Stimulated activated CD8-positive, alpha-beta memory T cell treated with anti-CD3 and anti-CD28 coated beads, Interleukin-4, amount 100 ng/mL, for 24 hours (primary cell): ENCODE measurements at places on chromosomes 2 and 18.
A peak's percentile ranks its signal among the peaks of the same experiment; 100 is the strongest.

DNA sequence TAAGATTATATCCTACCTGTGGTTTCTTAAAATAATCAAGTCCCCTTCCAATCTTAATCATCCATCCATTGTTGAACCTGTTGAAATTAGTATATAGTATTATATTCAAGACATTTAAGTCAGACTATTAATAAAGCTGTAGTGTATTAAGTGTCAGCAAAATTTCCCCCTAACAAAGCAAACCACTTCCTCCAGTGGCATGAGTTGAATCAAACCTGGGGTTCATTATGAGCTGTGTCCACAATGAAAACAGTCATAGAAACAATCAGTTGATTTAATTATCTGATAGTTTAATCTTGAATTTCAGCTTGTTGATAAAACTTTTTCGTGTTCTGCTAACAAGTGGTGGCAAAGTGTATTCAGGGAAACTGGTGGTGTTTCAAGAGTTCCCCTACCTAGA lies 11.3 kb downstream of the MITD1 start:
- DNase-seq, result no peak

DNA sequence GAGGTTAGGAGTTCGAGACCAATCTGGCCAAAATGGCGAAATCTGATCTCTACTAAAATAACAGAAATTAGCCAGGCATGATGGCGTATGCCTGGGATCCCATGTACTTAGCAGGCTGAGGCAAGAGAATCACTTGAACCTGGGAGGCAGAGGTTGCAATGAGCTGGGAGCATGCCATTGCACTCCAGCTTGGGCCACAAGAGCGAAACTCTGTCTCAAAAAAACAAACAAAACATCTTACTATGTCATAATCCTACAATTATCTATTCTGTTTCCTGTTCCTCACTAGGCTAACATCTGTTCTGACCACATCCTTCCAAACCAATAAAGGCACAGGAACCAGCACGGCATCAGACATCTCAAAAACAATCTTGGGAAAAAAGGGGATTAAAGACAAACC lies 361.8 kb upstream of the UBE2E3 start:
- DNase-seq, result no peak

DNA sequence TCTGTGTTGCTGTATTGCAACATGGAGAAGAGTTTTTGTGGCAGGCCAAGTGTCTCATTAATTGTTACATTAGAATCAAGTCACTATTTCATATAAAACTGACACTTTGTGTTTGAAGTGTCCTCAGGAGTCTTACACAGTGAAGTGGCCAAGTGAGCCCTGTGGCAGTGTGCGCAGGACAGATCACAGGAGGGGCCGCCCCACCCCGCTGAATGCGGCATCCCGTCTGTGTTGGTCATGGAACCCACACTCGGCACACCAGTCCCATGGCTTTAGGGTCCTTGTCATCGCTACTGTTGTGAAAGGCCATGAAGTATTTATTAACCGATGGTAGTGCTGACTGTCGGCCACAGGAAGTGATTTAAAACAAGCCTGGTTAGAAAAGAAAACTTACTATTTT lies 144.7 kb upstream of the NFATC1 start:
- DNase-seq, result no peak

DNA sequence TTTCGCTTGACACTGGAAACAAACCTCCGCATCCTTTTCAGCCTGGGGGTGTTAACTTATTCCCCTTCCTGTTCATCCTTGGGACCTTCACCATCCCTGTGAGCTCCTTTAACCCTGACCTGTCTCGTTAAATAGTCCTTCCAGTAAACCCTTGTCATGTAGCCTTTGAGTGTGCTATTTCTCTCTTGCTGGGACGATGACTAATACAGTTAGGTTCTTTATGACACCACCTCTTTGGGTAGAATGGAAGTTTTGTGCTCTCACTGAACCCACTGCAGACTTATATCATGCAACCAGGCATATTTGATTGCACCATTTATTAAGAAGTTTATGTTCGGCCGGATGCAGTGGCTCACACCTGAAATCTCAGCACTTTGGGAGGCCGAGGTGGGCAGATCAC lies 40.5 kb upstream of the GAREM1 start:
- DNase-seq, result no peak

DNA sequence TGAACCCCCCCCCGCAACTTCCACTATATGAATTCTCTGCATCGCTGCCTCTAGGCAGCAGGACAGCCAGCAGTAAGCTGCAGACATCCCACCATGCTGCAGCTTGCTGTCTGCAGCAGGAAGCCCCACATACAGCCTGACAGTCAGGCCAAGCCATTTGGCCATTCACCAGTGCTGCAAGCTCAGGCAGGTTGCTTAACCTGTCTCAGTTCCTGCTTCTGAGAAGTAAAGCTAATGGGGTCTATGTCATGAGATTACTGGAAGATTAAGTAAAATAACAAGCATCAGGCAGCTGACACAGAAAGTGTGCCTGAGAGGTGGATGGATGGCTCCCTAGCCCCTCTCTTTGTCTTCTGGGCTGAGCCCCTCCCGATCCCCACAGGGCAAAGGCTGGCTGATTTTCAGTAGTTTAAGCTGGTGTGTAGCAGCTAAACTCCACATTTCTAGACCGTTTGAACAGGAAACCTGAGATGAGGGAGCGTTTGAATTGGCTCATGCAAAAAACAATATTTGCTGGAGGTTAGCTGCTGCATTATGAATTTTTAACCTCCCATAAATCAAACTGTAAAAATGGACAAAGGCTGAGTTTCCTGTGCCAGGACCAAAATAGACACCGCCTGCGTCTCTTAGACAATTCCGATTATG lies 193.8 kb upstream of the ARL4C start:
- no peak for DNase-seq

- no peak for DNase-seq
These were observed 51.2 kb downstream of the WDR75 start for GRCh38 chr2:189492451-189492850.

DNA sequence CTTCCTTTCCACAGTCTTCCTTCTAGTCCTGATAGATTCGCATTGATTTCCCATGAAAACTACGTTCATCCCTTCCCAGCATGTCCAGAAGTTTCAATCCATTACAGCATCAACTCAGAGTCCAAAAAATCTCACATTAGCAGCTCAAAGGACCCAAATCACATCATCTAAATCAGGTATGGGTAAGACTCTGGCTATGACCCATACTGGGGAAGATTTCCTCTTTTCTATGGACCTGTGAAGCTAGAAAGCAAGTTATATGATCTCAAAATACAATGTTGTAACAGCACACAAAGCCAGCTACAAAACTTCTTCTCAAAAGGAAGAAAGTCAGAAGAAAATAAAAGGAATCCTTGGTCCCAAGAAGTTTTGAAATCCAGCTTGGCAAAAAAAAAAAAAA lies 5.7 kb upstream of the DCC start:
- no peak for DNase-seq

DNA sequence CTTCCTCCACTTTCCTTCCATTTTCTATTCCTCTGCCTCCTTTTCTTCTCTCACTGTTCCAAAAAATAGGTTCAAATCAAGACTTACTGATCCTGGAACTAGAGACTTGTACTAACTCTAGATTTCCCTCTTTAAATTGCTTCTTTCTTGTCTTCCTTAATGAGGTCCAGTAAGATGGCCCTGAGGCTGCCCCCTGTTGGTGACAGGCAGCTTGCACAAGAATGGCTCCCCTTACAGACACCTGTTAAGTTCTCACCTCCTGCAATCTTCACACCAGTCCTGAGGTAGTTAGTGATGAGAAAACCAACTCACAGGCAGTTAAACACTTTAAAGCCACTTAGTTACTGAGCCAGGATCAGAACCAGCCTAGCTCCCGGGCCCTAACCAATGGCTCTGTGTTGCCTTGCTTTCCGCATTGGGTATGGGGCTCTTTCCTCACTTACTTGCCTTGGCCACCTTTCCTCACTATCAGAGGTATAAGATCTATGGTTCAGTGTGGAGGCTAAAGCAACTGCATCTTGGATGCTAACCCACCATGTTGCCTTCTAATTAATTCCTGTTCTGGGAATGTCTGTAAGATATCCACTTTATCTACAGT lies 130.6 kb downstream of the AKAIN1 start:
- no peak for DNase-seq

- no peak for DNase-seq
These were observed 367.4 kb downstream of the NCKAP5 start for GRCh38 chr2:133200684-133201421.

GRCh38 chr2:128625963-128626759 lies 307.5 kb upstream of the HS6ST1 start:
- no peak for DNase-seq

GRCh38 chr18:35180455-35180854 lies 60.4 kb upstream of the ZNF397 start:
- DNase-seq, result no peak

GRCh38 chr2:20682167-20682920 lies 15.4 kb downstream of the GDF7 start:
- no peak for DNase-seq

GRCh38 chr2:222693837-222694236 lies 22.4 kb downstream of the MOGAT1 start:
- no peak for DNase-seq

DNA sequence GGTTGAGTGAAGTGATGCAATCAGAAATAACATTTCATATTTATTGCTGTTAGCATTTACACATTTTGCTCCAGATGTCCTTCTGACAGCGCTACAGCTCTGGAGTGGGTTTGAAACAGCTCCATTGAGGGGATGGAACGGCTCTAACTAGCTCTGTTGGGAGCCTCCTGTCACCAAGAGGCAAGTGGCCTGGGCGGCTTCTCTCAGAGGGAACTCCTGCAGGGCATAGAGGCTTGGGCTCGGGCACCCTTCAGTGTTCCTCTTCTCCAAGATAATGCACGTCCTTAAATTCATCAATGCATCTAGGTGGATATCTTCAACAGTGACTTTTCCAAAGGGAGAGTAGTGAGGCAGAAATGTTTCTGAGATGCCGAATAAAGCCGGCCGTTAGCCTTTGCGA lies 122.5 kb downstream of the CNTNAP5 start:
- DNase-seq, result no peak

- no peak for DNase-seq
These were observed 7.8 kb upstream of the TMBIM1 start for GRCh38 chr2:218300141-218300540.

- DNase-seq, result peak; percentile 33
These were observed at the start of gene ERFE for GRCh38 chr2:238158509-238159070. Gene ERFE (plus strand): TSS chr2:238158970. CDS start chr2:238159008, 38 bp downstream.

- no peak for DNase-seq
These were observed 7.6 kb downstream of the TBR1 start for GRCh38 chr2:161423421-161424393.

GRCh38 chr2:28048341-28048740 lies 157.8 kb downstream of the BABAM2 start:
- DNase-seq, result no peak

- DNase-seq, result no peak
These were observed 56.7 kb upstream of the RPL31 start for GRCh38 chr2:100945433-100945740.

GRCh38 chr2:231186325-231186724 lies 12.1 kb upstream of the ARMC9 start:
- no peak for DNase-seq

GRCh38 chr2:207676827-207677354 lies 34.5 kb upstream of the CCNYL1 start:
- no peak for DNase-seq
